ENCODE measurements at places on chromosomes 2 and 18.

GRCh38 chr2:99618579-99619097 lies 128.8 kb upstream of the REV1 start:
- DNase-seq = no peak

- DNase-seq = no peak
These were observed 18.7 kb upstream of the ADAM17 start for GRCh38 chr2:9574331-9574730.

DNA sequence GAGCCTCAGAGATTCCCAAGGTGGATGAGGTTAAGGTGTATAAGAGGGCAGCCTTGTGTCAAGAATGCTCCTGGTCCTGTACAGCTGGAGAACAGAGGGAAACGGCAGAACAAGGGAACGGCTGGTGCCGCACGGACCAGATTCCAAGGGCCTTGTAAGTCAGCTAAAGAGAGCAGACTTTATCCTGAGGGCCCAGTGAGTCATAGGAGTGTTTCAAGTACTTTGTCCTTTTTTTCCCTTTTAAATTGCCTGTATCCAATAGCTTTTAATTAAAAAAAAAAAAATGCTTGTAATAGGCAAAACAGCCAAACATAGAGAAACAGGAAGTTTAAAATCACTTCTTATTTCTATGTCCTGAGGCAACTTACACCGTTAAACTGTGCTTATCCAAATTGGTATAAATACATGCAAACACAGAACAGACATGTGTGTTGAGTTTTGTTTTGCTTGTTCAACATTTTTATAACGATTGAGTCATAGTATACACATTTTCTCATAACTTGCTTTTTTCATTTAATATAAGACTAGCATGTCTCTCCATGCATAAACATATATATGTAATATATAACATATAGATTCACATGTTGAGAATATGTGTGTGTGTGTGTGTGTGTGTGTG lies 42.1 kb upstream of the EVA1A start:
- no peak for DNase-seq

GRCh38 chr2:196990092-196990491 lies 63.6 kb upstream of the PGAP1 start:
- no peak for DNase-seq

- peak; percentile 68 for DNase-seq
These were observed 274.8 kb upstream of the TRIB2 start for GRCh38 chr2:12441750-12442475.

DNA sequence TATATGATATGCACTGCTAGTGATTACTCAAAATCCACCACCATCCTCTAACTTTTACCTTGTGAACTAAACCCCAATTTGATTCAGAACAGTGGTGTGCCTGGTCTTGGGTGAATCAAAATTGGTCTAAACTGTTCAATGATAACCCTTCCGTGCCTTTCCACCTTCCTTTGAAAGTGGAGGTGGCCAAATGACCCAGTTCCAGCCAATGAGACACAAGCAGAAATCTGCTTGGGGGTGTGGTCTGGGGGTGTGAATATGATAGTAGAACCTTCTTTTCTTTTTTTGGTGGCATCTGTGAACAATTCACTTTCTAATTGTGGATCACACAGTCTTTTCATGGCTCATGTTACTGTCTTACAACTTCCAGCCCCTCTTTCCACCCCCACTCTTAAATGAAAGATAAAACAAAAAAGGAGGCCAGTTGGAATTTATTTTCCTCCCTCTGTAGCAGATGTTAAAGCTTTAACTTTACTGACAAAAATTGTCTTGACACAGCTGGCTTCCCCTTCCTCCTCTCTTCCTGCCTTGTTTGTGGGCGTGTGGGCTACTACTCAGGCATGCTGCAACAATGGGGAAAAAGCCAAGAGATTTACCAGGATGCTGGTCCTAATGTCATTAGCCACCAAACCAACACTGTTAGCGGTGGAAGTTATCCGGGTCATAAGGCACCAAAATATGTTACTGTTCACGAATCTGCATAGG lies 58.8 kb upstream of the ANKRD44 start:
- no peak for DNase-seq

DNA sequence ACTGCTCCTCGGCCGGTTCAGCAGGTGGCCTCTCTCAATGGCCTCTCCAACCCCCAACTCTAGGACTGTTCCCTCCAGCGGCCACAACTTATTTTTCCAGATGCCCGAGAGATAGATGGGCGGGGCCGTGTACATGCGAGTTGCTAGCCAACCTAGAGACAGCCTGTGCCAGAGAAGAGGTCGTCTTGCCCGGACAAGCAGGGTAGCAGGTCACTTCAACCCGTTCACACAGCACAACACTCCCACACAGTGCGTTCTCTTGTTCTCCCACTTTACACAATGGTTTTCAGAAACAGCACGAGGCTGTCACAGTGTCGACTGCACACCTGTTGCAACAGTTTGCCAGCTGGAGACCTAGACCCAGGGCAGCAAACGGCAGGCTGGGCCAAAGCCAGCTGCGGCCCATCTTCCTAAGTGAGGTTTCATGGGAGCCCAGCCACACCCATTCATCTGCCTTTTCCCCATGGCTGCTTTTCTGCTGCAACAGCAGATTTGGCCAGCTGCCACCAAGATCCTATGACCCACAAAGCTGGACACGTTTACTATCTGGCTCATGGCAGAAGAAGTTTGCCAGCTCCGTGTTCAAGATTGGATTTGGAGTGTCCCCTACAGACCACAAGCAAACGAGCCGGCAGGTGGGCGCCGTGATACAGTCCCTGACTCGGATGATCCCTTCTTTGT lies 7.3 kb upstream of the PRLH start:
- DNase-seq = no peak

- DNase-seq = no peak
These were observed 857.3 kb downstream of the RNF144A start for GRCh38 chr2:7774481-7774880.

GRCh38 chr2:69724540-69725159 lies 17.3 kb upstream of the ANXA4 start:
- peak; percentile 60 for DNase-seq

GRCh38 chr2:62410926-62411456 lies 95.0 kb downstream of the TMEM17 start:
- DNase-seq = no peak

- DNase-seq = no peak
These were observed 41.5 kb upstream of the PUM2 start for GRCh38 chr2:20391951-20392699.

DNA sequence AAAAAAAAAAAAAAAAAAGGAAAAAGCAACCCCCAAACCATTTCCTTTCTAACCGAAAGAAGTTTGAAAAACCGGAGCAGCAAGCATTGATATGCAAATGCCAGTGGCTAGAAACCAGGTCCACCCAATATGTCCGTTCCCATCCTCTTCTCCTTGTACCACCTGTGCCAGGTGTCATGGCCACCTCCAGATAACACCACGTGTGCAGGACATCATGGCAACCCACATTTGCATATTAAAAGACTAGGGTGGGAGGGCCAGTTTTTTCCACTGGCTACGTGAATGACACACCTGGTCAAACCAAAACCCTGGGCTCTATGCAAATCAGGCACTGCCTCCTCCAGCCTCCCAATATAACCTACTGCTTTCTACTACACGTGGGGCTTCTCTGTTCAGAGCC lies 303.3 kb upstream of the GULP1 start:
- DNase-seq = no peak

DNA sequence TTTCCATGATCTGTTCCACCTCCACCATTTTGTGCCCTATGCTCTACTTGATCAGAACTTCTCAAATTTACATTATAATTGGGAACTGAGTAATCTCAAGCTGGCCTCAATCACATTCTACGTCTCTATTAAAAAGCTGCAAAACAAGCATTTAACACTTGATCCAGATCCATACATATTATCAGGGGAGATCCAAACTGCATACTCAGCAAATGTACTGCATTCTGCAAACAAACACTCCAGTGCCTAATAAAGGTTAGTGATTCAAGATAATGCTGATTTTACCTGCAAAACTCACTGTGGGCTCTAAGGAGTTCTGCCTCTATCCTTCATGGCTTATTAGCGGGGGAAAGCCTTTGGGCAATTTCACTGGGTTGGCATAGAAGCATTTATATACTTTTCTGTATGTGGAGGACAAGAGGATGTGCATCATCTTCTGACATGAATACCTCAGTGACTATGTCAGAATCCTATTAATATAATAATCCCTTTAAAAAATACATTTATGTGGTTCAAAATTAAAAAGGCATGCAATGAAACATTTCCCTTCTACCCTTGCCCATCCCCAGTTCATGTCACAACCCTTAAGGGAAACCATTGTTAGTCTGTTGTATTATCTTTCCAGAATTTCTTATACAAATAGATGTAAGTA lies 40.2 kb downstream of the GALNT14 start:
- no peak for DNase-seq

GRCh38 chr2:173982918-173983317 lies 17.7 kb upstream of the SP3 start:
- no peak for DNase-seq

DNA sequence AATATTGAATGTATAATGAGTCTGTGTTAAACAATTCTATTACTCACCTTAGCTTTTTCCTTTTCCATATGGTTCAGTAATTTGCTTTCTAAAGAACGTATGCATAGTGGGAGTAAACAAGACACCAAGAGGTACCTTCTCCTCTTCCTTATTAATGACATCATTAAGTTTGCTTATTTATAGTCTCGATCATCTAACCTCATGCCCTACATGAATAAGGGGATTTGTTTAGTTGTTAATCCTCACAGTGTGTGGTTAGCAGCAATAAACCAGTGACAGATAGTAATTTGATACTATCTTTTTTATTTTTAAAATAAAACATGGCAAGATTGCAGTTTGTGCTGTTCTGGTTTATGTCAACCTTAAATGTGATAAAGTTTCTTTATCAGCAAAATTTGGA lies 69.7 kb downstream of the COBLL1 start:
- no peak for DNase-seq

GRCh38 chr2:120488531-120488930 lies 142.6 kb downstream of the INHBB start:
- no peak for DNase-seq

DNA sequence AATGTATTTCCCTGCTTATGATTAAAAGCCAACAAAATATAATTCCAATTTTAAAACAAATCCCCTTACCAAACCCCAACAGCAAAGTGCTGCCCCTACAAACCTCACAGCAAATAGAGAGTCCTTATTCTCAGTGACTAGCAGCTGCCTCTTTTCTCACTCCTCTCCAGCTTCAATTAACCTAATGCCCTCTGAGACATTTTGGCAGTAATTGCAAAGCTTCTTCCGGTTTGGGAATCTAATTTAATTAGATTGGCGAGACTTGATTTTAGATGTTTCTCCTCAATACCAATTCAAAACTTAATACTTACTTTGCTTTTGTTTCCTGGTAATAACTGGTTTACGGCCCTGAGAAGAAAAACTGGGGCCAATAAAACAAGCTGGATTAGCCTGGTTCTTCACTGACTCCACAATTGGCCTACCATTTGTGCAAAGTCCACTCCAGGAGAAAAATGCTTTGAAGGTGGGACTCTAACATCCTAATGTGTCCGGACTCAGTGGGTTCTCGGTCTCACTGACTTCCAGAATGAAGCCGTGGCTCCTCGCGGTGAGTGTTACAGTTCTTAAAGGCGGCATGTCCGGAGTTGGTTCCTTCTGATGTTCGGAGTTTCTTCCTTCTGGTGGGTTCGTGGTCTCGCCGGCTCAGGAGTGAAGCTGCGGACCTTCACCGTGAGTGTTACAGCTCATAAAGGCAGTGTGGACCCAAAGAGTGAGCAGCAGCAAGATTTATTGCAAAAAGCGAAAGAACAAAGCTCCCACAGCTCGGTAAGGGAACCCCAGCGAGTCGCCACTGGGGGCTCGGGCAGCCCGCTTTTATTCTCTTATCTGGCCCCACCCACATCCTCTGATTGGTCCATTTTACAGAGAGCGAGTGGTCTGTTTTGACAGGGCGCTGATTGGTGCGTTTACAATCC lies 52.8 kb downstream of the SLC35F5 start:
- no peak for DNase-seq

DNA sequence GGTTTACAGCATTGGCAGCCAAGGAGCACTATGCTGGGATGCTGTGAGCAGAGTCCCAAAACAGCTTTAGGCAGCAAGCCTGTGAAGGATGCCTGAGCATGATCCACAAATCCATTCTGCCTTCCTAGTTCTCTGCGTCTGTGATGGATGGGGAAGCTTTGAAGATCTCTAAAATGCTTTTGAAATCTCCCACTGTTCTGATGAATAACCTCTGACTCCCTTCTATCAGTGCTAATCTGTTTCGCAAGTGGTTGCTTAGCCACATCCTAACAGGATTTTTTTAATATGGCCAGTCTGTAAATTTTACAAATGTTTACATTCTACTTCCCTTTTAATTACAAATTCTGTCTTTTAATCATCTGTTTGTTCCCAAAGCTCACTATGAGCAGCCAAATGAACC lies 319.2 kb downstream of the GULP1 start:
- no peak for DNase-seq

- DNase-seq = no peak
These were observed 876.1 kb upstream of the FAM98A start for GRCh38 chr2:34475156-34475555.

GRCh38 chr2:12119841-12120240 lies 373.4 kb downstream of the LPIN1 start:
- no peak for DNase-seq

- no peak for DNase-seq
These were observed 583.4 kb downstream of the NRXN1 start for GRCh38 chr2:50448556-50448955.
